ENCODE measurements at places on chromosomes 2 and 18.

DNA sequence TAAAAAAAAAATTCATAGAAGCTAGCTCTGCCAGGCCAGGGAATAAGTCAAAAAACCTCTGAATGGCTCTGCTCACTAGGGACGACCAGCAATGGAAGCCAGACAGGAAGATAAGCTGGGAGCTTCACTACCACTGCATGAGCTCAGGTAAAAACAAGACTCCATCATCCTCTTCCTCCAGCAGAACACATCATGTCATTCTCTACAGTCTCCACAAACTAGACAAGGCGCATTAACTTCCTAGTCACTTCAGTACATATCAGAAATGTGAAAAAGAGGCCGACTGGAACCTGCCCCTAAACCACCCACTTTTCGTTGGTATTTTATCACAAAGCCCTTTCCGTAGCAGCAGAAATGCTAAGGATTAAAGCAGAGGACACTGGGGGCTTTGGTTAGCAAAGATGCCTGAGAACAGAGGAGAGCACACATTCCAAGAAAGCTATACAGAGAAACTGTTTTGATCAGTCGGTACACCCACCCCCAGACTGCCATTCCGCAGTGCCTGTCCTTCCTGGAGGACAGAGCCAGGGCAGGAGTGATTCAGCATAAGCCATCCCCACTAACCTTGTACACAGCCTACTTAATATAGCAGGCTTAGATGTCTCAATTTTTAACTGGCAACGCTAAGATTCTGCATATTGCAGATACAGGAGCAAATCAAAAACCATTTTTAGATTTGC lies 53.4 kb downstream of the AAK1 start:
- no peaks in the 10 kb centered on the region for H3K27me3 ChIP-seq
- H3K4me1 ChIP-seq, result peaks cover 64% of the 10 kb centered on the region
- DNase-seq, result no peak
- peak overlapping the region; percentile 24 for H3K27ac ChIP-seq
- H3K4me3 ChIP-seq, result no peak overlapping the region
- peaks cover 25% of the 10 kb centered on the region for H3K36me3 ChIP-seq

- H3K4me3 ChIP-seq, result no peak overlapping the region
- DNase-seq, result no peak
- H3K4me1 ChIP-seq, result no peaks in the 10 kb centered on the region
- H3K36me3 ChIP-seq, result peaks cover 17% of the 10 kb centered on the region
Observed at GRCh38 chr2:38835015-38835601, 40.6 kb downstream of the DHX57 start.

DNA sequence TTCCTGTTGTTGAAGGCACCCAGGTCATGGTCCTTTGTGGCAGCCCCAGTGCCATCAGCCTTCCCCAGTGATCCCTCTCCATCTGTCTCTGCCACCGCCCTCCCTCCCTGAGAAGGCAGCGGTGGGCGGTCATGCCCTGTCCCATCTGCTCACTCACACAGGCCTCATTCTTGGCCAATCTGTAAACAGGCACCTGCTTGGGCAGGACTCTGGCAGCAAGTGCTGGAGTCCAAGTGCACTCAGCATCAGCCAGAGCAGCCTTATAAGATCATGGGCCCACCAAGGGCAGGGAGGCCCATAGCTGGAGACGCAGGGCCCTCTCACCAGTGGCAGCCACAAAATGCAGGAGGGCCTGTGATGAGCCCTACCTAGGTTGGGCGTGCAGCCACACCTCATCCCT lies 140.9 kb downstream of the TWIST2 start:
- no peaks in the 10 kb centered on the region for H3K27me3 ChIP-seq
- H3K4me1 ChIP-seq, result no peaks in the 10 kb centered on the region
- H3K36me3 ChIP-seq, result no peaks in the 10 kb centered on the region

DNA sequence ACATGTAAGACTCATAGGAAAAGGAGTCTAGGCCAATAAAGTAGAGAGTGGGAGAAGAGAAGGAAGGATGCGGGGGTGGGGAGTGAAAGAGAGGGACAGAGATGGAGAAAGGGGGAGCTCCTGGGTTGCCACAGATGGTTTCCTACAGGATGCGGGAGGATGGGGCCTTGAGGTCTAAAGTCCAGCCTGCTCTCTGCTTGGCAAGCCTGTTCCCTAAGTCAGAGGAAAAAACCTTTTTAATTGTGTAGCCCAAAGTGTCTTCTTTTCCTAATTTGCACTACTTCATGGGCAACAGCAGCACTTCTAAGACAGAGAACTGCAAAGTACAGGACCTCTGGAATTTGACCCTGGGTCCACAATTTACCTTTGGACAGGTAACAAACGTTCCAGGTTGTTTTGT lies 1.4 kb upstream of the FAM110C start:
- H3K36me3 ChIP-seq, result peaks cover 14% of the 10 kb centered on the region
- H3K4me3 ChIP-seq, result no peak overlapping the region
- H3K27me3 ChIP-seq, result peaks cover 58% of the 10 kb centered on the region
- no peak for DNase-seq
- peaks cover 26% of the 10 kb centered on the region for H3K4me1 ChIP-seq

DNA sequence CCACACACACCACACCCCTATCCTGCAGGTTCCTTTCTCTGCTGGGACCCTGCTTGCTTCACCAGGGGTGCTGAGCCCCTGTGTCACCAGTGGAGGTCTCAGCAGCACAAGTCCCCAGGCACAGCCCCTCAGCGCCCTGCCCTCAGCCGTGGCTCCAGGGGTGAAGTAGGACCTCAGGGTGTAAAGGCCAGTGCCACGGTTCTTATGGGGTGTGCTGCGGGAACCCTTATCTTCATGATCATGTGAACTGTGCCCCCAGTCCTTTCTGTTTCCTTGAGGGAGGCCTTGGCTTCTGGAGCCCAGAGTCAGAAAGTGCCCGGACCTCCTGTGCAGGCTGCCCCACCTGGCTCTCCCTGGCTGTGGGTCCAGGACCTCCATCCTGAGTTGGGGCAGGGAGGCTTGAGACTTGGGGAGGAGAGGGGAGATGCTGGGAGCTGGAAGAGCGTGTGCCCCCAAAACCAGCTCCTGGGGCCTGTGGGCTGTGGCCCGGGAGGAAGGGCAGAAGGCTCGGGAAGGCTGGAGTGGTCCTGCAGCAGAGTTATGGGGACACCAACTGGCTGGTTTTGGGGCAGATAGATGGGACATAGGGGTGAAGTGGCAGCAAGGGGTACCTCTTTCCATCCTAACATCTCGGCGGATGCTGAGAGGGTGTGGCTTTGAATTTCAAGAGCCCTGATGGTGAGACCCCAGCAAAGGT lies 20.2 kb upstream of the KLF11 start:
- H3K4me3 ChIP-seq, result no peak overlapping the region
- H3K4me1 ChIP-seq, result no peaks in the 10 kb centered on the region
- no peak for DNase-seq
- no peaks in the 10 kb centered on the region for H3K36me3 ChIP-seq
- peaks cover 3% of the 10 kb centered on the region for H3K27me3 ChIP-seq

DNA sequence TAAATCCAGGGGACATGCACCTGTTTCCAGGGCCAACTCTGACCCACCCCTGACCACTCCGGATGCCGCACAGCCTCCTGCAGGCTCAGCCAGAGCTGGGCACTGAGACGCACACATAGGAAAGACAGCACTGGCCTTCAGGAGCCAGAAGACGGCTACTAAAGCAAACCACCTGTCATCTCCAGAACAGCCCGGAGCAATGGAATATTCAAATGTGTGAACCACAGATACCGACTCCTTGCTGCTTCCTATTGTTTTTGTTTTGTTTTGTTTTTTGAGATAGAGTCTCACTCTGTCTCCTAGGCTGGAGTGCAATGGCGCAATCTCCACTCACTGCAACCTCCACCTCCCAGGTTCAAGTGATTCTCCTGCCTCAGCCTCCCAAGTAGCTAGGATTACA lies 94.0 kb downstream of the LAMA1 start:
- no peak for DNase-seq
- no peak overlapping the region for H3K4me3 ChIP-seq
- no peaks in the 10 kb centered on the region for H3K27me3 ChIP-seq
- H3K4me1 ChIP-seq, result no peaks in the 10 kb centered on the region

DNA sequence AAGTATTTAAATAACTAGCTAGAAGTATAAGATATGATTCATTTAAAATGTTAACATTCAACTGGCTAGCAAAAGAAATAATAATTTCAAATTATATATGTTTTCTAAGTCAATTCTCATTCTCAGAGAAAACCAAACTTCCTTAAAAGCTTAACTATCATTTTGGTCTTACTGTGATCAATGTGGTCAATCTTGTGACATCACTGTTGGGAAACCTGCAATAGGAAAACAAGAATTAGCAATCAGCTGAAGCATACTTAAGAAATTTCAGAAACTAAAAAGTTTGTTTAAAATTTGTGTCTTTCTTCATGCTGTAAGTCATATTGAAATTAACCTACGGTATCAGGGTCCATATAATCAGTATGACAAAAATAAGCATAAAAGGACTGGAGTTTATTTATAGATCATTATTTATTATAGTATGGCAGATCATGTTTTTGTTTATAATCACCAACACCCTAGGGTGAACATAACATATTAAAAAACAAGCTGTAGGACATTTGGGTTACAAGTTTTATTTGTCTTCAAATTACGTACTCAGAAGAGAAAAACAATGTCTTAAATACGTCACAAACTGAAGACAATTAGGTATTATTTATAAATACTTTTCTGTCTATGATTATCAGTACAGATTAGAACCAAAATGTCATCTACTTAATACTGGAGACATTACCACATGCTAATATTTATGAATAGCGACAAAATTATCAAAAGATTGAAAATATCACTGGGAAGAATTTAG lies 60.5 kb downstream of the BAZ2B start:
- DNase-seq, result no peak
- no peaks in the 10 kb centered on the region for H3K4me1 ChIP-seq
- H3K36me3 ChIP-seq, result no peaks in the 10 kb centered on the region

DNA sequence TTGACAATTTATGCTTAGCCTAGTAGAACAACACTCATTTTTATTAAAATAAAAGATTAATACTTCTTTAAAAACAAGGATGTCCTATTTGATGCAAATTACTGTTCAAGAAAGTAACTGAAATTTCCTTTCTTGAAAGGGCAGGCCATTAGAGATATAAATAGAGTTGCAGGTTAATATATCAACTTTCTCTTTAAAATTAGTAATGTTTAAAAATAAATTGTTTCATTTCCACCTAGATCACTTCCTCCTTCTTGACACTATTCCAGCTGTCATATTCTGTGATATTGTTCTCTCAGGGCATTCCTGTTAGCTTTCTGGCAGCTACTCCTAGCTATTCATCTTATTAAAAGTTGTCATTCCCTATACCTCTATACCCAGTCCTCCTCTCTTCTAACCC lies 357.9 kb upstream of the NRP2 start:
- no peak for DNase-seq
- H3K36me3 ChIP-seq, result no peaks in the 10 kb centered on the region
- H3K4me1 ChIP-seq, result no peaks in the 10 kb centered on the region
- H3K27me3 ChIP-seq, result peaks cover 4% of the 10 kb centered on the region
- H3K27ac ChIP-seq, result no peak overlapping the region

DNA sequence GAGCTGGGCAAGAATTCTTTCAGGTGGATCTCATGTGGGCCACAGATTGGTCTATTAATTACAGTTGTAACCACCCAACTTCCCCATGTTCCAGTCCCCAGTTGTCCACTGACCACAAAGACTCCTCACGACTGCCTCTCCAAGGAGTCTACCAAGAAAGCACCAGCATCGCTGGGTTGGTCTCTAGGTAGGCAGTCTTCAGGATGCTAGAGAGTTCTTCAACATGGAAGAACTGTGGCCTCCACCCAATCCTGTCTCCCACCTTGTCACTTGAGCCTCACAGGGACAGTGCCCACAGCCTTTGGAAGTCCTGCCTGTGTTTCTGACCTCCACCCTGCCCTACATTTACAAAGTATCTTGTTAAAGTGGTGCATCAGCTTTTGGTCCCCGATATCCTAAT lies 184.7 kb upstream of the FN1 start:
- no peaks in the 10 kb centered on the region for H3K36me3 ChIP-seq
- no peak overlapping the region for H3K27ac ChIP-seq
- peaks cover 4% of the 10 kb centered on the region for H3K27me3 ChIP-seq
- peaks cover 7% of the 10 kb centered on the region for H3K4me1 ChIP-seq

- no peaks in the 10 kb centered on the region for H3K4me1 ChIP-seq
- no peak overlapping the region for H3K27ac ChIP-seq
- H3K27me3 ChIP-seq, result peaks cover 9% of the 10 kb centered on the region
- no peaks in the 10 kb centered on the region for H3K36me3 ChIP-seq
- DNase-seq, result no peak
- no peak overlapping the region for H3K4me3 ChIP-seq
Observed at GRCh38 chr2:105634198-105634597, 110.5 kb upstream of the NCK2 start.

GRCh38 chr2:13143451-13143850 lies 426.7 kb downstream of the TRIB2 start:
- H3K36me3 ChIP-seq, result no peaks in the 10 kb centered on the region
- no peak for DNase-seq
- H3K4me3 ChIP-seq, result no peak overlapping the region
- H3K4me1 ChIP-seq, result no peaks in the 10 kb centered on the region
- H3K27me3 ChIP-seq, result no peaks in the 10 kb centered on the region
- H3K27ac ChIP-seq, result no peak overlapping the region

DNA sequence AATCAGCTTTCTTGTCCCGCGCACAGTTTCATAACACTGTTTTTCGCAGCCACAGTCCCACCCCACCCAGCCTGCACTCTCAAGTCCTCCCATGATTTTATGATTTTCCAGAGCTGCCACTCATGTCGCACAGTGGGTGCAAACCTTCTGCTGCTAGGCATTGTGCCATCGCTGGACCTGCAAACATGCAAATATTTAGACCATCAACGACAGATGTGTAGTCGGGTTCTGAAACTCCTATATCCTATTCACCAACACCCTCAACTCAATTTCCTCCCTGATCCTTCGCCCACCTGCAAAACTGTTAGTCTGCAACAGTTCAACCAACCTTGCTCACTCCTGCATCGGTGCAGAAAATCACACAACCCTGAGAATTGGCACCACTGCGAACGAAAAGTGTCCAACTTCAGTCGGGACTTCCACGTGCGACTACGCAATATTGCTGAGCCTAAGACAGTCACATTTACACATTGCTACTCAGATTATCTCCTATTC lies 871 bp upstream of the ALS2 start:
- peaks cover 11% of the 10 kb centered on the region for H3K27me3 ChIP-seq
- peaks cover 19% of the 10 kb centered on the region for H3K4me1 ChIP-seq
- no peaks in the 10 kb centered on the region for H3K36me3 ChIP-seq

- no peaks in the 10 kb centered on the region for H3K4me1 ChIP-seq
- no peak overlapping the region for H3K27ac ChIP-seq
- no peak for DNase-seq
- no peak overlapping the region for H3K4me3 ChIP-seq
Observed at GRCh38 chr2:33412920-33413319, 63.5 kb upstream of the RASGRP3 start.

DNA sequence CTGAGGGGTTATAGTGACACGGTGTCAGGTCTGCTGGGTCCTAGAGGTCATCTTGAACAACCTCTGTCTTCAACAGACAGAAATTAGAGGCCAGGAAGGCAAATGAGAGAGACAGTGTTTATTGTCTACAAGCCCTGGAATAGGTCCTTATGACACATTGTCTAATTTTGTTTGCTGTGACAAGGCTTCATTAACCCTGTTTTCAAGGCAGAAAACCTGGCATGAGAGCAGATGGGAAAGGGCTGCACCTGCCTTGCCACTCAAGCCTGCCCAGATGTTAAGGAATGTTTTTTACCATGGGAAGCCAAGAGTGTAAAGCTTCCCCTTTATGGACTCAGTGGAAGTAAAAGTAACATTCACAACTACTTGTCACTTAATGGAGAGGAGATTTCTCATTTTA lies 275.3 kb downstream of the KCNS3 start:
- H3K4me3 ChIP-seq, result no peak overlapping the region
- DNase-seq, result no peak
- no peak overlapping the region for H3K27ac ChIP-seq
- H3K4me1 ChIP-seq, result no peaks in the 10 kb centered on the region
- H3K27me3 ChIP-seq, result peaks cover 2% of the 10 kb centered on the region

All from activated T-helper 2 cell treated with anti-CD3 and anti-CD28 coated beads, Interferon-gamma antibody, Interleukin-2, Interleukin-4, amounts not matched to agents 10 μg/mL and 5 μg/mL and 100 μg/mL, durations not matched to agents 14 hours and 24 hours and 36 hours (primary cell).